ENCODE measurements at places on chromosomes 2 and 18.

DNA sequence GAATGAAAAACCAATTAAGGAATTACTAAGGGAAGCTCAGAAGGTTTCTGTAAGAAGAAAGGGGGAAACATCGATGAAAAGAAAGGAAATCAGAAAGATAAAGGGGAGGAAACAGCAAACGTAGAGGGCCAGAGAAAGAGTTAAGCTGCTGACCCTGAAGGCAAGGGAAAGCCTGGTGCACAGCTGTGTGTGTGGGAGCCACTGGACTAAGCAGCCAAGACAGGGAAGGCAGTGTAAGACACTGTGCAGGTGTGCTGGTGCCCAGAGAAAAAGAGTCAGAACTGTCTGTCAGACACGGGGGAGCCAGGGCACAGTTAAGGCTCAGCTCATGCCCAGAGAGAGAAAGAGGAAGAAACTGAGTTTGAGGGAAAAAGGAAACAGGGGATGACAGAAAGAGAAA, 104.0 kb downstream of the HIBCH start:
- DNase-seq: no peak

DNA sequence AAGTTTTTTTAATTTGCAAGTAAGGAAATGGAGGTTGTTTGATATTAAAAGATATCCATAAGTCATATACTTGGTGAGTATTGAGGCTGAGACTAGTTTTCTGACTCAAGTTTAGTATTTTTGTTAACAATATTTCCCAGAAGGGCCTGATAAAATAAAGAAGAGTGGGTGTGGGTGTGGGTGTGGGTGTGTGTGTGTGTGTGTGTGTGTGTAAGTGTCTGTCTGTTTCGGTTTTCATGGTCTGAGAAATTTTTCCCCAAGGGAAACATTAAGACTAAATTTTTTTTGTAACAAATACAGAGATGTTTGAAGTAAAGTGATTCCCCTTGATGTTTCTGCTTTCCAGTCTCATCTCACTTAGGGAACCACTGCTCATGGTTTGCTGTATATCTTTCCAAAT, 36.5 kb downstream of the PPM1B start:
- DNase-seq: no peak

DNA sequence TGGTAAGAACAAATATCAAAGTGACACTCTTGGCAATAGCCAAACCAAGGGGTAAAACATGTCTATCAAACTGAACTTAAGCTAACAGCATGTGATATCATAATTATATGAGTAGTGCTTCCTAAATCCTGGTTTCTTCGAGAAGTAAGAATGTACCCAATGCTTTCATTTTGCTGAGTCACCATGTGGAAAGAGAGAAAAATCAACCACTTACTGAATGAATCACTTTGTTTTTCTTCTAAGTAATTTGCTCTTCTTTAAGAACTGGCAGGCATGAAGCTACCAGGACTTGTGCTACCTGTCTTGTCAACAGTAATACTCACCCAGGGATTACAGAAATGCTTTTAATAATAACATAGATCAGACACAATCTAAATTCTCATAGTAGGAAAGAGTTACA, 19.0 kb upstream of the DUSP19 start:
- DNase-seq: no peak

DNA sequence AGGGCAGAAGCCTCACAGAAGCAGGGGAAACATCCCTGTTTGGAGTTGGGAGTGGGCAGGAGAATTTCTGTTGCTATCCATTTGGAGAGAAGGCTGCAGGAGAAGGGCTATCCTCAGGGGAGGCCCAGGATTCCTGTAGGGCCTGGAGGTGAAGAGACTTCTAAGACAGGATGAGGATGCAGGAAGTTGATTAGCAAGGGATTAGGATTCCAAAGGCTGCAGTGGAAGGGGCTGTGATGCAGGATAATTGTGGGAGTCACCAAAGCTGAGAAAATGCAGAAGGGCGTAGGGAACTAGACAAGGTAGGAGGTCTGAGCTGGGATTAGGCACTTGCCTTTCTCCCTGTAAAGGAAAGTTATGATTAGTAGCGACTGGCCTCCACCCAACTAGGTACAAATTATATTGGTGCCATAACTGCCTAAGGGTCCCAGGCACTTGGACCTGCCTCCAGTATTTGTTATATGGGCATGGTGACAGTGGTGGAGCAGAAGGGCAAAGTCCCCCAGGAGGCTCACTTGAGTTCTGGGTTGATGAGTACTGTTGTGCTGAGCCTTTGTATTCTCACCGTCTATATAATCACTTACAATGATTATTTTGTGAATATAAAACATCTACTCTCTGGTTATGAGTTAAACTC, 96.4 kb upstream of the MSTN start:
- no peak for DNase-seq

- no peak for DNase-seq
These were observed 97.2 kb downstream of the RAB3GAP1 start for GRCh38 chr2:135149251-135149650.

DNA sequence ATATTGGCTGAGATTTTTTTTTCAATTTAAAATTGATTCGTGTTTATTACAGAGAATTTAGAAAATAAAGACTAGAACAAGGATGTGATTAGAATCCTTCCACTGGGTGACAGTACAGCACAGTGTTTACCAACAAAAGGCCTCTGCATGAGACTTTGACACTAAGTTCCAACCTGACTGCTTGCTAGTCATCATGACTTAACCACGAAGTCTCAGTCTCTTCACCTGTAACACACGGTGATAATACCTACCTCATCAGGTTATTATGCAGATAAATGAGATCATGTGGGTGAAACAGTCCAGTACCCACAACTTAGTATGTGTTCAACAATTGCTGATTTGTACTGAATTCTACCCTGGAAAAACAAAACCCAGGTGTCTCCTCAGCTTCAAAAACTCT, 151.2 kb downstream of the STK39 start:
- DNase-seq: no peak

- no peak for DNase-seq
These were observed 28.4 kb upstream of the DYNC2LI1 start for GRCh38 chr2:43745457-43745856.

DNA sequence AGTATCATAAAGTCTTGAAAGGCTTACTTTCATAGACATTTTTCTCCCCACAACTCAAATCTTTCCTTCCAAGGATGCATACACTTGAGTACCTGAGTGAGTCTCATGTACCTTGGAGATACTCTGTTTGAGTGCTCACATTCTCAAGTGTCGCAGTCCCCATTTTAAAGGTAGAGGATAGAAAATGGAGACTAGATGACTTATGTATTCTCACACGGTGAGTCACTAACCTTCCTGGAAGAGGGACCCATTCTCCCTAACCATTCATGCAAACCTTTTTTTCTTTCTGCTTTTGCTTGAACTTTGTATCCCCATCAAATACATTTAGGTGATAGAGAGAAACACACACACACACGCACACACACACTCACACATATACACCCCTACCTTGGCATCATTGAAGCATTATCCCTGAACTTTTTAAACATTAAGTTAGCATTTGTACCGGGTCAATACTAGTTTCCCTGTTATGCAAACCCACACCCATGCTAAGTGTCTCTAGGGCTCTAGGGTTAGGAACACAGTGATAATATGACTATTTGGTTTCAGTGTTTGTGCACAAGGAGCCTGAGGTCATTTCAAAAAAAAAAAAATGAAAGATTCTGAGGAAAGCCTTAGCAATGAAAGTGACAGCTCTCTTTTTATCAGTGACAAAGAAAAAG, 236.2 kb downstream of the IKZF2 start:
- DNase-seq: no peak

DNA sequence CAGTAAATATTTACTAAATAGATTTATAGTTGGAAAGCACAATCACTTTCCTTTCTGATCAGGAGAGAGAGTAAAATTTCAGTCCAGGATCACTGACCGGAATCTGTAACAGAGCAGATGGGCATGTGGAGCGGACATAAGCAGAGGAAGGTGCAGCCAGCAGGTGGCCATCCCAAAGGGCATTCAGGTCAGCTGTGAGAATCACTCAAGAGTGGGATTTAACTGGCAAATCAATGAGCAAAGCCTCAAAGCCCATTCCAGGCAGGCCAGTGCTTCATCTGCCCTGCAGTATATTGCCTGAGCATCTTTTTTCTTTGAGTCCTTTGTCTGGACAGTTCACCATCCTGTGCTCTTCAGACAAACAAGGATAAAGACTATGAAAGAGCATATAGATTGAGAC, 166.4 kb upstream of the SLC14A2 start:
- DNase-seq: no peak

DNA sequence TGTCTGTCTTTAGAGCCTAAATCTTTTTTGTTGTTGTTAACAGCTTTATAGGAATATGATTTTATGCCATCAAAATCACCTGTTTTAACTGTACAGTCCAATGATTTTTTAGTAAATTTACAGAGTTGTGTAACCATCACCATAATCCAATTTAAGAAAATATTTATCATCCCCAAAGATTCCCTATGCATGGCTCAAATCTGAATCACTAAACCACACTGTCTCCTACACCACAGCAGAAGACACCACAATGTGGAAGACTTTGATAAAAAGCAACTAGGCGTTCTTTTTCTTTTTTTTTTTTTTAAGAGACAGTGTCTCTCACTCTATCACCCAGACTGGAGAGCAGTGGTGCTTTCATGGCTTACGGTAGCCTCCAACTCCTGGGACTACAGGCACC, 99.6 kb downstream of the TXNL1 start:
- DNase-seq: no peak

DNA sequence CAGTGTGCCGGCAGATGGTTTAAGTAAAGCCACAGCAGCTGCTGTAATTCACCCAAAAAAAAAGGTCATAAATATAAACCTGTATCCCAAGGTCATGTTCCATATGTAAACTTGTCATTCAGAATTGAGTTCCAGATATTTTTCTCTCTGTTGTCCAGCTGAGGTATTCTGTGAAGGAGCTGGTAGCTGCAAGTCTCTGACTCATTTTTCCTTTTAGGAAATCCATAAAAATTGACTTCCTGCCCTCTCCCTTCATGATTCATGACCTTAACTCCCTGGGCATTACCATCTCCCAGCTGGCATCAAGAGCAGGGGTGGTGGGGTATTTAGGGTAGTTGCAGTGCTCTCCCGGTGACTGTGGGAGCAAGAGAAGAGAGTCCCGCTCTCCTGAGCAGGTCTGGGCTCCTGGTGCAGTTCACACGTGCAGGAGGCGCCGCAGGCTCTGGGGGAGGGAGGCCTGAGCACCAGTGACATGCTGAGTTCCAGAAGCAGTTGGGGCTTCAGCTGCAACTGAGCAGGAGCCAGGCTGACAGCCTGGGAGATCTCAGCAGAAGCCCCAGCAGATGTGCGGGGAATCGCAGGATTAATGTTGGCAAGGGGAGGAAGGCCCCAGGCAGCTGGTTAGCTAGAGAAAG, 192.6 kb downstream of the MGAT5 start:
- no peak for DNase-seq

DNA sequence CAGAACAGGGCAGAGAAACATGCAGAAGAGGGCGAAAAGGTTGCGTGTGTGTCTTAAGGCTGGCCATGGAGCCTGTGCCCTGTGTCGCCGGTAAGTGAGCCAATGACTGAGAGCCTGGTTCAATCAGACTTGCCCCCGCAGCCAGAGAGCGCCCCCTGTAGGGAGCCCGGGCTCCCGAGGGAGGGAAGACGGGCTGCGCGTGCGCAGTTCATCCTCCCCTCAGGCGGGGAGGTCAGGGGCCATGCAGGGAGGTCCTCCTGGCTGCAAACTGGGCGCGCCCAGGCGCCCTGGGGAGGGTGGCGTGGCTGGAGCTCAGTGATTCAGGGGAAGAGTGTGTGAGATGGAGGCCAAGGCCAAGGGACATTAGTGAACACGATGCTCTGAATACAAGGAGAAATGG, 276.6 kb downstream of the PHLPP1 start:
- DNase-seq: no peak

DNA sequence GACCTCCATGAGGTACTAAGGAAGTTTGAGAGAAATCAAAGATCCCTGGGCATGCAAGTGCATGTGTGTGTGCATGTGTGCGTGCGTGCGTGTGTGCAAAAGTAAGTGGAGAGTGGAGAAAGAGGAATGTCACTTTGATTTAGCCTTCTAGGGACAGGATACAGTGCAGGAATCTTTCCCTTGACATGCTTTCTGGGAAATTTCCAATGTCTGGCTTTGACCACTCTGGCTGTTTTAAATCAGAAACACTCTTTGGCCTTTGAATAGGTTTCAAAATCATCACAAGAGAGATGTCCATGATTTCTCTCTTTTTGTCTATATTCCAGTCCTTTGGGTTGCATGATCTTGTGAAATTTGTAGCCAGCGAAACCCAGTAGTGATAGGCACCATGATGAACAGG, 162.0 kb downstream of the ALK start:
- DNase-seq: no peak

GRCh38 chr2:224924631-224925030, 117.6 kb downstream of the DOCK10 start:
- DNase-seq: no peak

DNA sequence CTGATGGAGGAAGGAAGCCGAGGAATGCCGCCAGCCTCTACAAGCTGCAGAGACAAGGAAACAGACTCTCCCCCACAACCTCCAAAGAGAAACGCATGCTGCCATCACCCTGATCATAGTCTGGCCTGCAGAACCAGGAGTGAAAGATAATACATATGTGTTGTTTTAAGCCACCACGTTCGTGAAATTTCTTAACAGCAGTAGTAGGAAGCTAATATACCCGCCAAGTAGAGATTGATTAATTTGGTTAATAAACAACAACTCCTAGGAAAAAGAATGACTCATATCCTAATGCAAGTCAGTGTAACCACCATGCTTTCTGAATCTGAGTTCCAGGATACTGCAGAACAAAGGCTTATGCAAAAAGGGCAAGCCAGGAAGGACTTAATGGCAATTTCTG, 36.6 kb downstream of the LONRF2 start:
- no peak for DNase-seq

Data from GOT3 (cell line).